ENCODE measurements at places on chromosomes 12 and 14.

- no peak for DNase-seq
Observed at GRCh38 chr12:94988471-94988870, 15.0 kb downstream of the NDUFA12 start.

DNA sequence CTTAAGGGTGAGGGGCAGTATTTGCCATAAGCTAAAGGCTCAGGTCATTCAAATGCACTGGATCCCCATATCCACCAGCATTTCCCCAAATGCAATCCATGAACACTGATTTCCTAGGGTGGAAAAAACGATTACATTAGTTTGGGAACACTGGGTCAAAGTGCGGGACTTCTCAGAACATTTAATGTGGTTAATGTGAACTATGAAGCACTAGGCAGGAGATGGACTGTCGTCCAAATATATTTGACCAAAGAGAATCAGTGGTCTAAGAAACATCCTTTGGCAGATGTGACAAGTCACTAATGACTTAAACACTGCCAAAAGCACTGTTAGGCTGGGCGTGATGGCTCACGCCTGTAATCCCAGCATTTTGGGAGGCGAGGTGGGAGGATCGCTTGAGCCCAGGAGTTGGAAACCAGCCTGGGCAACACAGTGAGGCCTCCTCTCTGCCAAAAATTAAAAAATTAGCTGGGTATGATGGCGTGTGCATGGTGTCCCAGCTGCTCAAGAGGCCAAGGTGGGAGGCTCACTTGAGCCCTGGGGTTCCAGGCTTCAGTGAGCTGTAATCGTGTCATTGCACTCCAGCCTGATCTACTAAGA is 205.4 kb downstream of the CALM1 start:
- DNase-seq, result no peak

GRCh38 chr12:120468325-120468820 is 1.2 kb downstream of the SRSF9 start:
- DNase-seq, result peak; percentile 66

DNA sequence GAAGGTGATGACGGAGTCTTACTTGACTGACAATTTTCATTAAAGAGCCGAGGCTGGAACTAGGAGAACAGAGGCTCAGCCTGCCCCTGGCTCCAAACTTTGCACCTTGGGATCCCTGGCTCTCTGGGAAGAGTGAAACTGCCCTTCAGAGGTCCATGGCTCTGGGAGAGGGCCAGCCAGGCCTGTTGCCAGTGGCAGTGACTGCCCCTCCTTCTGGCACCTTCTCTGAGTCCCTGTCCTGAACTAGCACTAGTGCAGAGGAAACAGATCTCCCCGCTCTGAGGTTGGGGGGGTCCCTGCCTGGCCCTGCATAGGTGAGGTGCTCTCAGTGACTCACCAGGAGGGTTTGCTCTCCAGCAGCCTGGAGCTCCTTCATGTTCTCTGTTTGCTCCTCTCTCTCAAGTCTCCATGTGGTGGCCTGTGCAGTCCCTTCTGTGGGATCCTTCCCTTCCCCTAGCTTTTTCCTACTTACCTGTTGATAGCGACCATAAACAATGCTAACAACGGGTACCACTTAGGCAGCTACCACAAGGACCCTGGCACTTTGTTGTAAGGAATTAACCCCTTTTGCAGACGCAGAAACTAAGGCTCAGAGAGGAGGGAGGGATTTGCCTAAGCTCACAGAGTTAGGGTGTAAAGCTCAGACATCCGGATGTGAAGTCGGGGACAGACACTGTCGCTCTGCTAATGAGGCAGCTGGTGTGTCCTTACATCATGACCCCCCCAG is 22.4 kb downstream of the FAM222A start:
- DNase-seq, result no peak

DNA sequence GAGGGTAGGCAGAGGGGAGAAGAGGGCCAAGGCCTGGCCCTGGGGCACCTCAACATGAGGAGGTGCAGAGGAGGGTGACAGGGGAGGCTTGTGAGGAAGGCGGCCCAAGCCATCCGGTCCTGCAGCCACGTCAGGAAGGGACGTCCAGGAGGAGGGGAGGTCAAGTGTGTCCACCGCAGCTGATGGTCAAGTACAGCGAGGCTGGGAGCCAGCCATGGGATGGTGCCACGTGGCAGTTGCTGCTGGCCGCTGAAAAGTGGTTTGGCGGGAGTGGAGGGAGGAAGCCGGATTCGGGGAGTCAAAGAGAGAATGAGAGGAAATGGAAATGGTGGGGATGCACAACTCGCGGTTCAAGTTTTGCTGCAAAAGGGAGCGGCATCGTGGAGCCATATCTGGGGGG is 41.2 kb downstream of the PRIMA1 start:
- no peak for DNase-seq

DNA sequence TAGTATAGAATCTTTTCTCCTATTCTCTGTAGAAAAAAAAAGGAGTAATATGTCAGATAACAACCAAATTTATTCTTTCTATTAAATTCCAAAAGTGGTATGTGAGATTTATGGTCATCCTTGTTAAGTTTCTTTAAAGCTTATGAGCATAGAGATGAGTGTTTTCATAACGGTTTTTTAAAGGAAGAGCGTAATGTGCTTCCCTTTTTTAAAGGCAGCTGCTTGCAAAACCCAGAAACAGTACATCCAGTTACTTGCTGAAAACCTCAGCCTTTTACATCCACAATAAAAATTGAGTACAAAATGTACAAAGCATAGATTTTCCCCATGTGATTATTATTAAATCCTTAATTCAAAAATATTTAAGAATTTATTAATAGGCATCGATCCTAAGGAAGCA is 53.6 kb upstream of the CD163 start:
- DNase-seq, result no peak

DNA sequence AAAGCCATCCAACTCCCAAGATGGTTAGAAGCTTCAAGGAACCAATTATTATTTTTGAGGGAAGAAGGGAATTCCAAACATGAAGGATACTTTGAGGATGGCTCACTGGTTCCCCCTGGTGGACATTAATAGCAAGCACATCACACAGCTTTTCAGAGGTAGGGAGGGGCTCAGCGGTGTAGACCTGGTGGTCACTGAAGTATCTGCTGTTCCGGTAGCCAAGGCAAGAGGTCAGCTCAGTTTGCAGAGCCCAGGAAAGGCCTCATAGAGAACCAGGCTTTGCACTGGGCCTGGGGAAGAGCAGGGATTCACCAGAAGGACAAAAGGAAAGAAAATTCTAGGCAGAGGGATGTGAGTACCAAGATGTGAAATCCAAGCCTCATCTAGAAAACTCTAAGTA is 118.7 kb downstream of the KSR2 start:
- DNase-seq, result peak; percentile 65

DNA sequence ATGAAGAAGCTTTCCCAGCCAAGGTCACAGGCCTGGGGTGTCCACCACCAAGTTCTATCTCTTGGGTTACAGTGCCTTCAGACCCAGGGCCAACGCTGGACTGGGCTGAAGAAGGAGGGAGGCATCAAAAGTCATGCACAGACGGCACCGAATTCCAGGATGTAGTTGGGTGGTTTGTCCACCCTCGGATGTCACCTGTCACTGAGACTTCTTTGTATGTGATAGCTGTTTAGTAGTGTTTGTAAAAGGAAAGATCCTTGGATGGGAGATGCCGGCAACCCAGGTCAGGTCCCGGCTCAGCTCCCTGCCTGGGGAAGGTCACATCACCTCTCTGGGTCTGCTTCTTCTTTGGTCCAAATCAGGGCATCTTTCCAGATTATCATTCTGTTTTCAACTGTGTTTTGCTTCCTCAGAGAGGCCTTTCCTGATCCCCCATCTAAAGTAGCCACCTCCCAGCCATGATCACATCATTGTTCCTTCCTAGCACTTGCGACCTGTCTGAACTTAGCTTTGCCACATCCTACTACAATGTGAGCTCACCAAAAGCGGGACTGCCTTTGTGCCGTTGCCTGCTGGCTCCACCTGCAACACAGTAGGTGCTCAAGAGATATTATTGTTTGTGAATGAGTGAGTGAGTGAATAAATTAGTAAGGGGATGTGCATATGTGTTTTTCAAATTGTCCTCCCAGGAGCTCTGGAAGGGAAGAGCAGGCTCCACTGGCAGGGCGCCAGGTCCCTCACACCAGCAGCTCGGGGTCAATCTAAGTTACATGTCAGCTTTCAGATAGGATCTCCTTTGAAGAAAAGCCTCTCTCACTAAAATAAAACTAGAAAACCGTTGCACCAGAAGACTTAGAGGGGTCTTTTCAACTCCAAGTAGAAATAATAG is 2.1 kb downstream of the TSPAN11 start:
- no peak for DNase-seq

DNA sequence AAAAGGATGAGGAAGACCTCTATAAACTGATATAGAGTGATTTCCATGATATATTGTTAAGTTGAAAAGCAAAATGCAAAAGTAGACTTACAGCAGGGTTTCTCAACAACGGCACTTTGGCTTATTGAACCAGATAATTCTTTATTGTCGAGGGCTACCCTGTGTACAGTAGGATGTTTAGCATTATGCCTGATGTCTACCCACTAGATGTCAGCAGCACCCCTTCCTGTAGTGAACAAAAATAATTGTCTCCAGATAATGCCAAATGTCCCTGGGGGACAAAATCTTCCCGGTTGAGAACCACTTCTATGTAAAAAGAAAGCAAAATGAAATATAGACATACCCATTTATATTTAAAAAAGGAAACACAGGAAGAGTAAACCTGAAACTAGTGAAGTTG is 32.4 kb downstream of the ABCD2 start:
- no peak for DNase-seq

DNA sequence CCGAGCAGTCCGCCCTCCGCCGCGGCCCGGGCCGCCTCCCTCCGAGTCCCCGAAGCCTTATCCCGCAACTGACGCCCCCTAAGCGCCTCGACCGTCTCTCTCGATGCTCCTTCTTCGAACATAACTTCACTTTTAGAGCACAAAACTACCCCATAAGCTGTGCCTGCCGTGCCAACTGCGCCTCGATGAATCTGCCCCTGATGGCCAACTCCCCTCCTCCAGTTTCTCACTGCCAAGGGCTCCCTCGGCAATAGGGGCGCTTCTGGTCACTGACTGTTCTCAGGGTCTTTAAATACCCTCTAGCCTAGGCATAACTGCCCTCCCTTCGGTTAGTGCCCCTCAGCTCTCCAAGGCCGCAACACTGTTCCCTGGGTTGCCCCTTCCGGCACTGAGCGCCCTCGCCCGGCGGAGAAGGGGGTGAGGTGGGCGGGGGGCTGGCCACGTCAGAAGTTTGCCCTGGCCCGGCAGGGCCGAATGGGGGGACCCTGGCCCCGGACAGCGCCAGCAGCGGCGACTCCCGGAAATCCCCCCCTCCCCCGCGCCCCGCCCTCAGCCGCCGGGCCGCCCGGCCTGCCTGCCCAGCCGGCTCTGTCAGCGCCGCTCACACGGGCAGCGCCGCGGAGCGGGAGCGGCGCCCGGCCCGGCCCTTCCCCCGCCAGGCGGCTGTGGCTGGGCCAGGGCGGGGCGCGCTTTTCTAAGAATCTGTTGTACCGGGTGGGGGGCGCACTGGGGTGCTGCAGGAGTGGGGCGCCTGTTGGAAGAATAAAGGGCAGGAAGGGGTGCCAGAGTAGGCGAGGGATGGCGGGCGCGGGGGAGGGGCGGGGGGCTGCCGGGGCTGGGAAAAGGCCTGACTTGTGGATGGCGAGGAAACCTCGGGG is 10.6 kb downstream of the RARG start:
- peak; percentile 68 for DNase-seq
